ENCODE measurements at places on chromosomes 4 and X. TPM values are rescaled to one million over a fixed set of nuclear protein-coding genes. Genes with fewer than 3 reads are reported as not detected.

Gene MTMR1
- 17.3 TPM for total RNA-seq

Gene HELT
- not detected for total RNA-seq

Gene PCDH10
- total RNA-seq, result 0.81 TPM

Gene COX7B2
- total RNA-seq, result not detected

Gene PNMA5
- total RNA-seq, result not detected

Gene SOWAHB
- 0.81 TPM for total RNA-seq

Gene RHOH
- total RNA-seq, result not detected

Gene CT45A5
- not detected for total RNA-seq

Gene SPIN2A
- not detected for total RNA-seq

Gene PNMA6A
- 2.6 TPM for total RNA-seq

Gene PPP1R2C
- not detected for total RNA-seq

Gene TIGD4
- not detected for total RNA-seq

Gene SYP
- total RNA-seq, result 1.5 TPM

Gene TRIM60
- total RNA-seq, result not detected

Gene FRAS1
- 32.2 TPM for total RNA-seq

Measured in mesangial cell (primary cell).